Right kidney (tissue), 9 donors: ENCODE measurements at places on chromosomes 1 and 21.

DNA sequence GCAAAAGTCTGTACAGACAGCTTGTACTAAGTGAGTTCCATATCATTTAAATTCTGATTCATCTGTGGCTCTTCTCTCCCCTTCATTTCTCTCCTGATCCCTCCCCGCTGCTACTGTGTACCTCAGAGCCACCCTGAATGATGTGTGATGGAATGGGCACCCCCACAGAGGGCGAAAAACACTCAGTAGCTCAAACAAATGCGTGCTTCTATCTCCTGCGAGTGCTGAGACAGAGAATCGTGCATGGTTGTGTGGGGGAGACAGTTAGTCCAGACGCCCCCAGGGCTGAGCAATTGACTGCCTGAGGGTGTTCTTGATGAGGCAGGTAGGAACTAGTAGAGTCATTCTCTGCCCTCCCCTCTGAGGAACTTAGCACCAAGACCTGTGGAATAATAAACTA lies 269.8 kb downstream of the ZNF648 start:
- no peak for DNase-seq

GRCh38 chr1:227613526-227613925 lies 50.2 kb downstream of the ZNF678 start:
- DNase-seq: no peak

- no peak for DNase-seq
Observed at GRCh38 chr1:152000964-152001630, 7.4 kb upstream of the S100A10 start.

- DNase-seq: no peak
Observed at GRCh38 chr1:30250984-30251850, 472.2 kb downstream of the MATN1 start.

GRCh38 chr1:10960411-10961299 lies 51.8 kb upstream of the TARDBP start:
- DNase-seq: peak; percentile 71
